Psoas muscle (tissue), 8 donors: ENCODE measurements at places on chromosomes 12 and 14. TPM values are rescaled to one million over a fixed set of nuclear protein-coding genes. Genes with fewer than 3 reads are reported as not detected.

GRCh38 chr12:129190827-129191226 lies 337.5 kb downstream of the GLT1D1 start:
- no peak overlapping the region for H3K4me3 ChIP-seq
- no peak overlapping the region for H3K27ac ChIP-seq
- H3K36me3 ChIP-seq = no peaks in the 10 kb centered on the region
- H3K27me3 ChIP-seq = no peaks in the 10 kb centered on the region

- H3K4me3 ChIP-seq = no peak overlapping the region
- peaks cover 78% of the 10 kb centered on the region for H3K36me3 ChIP-seq
- DNase-seq = peak; percentile 45
- no peak overlapping the region for H3K27ac ChIP-seq
- H3K4me1 ChIP-seq = peaks cover 6% of the 10 kb centered on the region
Measured at GRCh38 chr14:21428930-21429329, 27.0 kb downstream of the CHD8 start.

DNA sequence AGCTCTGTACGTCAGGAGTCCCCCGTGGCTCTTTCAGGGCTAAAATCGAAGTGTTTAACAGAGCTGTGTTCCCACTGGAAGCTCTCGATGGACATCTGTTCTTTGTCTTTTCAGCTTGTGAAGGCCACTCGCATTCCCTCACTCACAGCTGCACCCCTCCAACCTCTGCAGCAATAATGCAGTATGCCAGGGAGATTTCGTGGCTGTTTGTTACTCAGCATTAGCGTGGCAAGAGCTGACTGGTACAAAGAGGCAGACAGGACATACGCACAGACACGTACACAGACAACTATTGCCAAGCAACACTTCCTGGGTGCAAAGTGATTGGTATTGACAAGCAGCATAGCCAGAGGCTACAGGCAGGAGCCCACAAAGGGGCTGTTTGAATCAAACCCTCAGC lies 11.8 kb upstream of the FBXO21 start:
- DNase-seq = no peak
- H3K4me1 ChIP-seq = no peaks in the 10 kb centered on the region
- no peaks in the 10 kb centered on the region for H3K27me3 ChIP-seq
- no peak overlapping the region for H3K4me3 ChIP-seq
- no peaks in the 10 kb centered on the region for H3K36me3 ChIP-seq

The SBNO1 gene
- 32.1 TPM for total RNA-seq

The CCDC177 gene
- not detected for total RNA-seq
